Epithelial cell of esophagus (primary cell): ENCODE measurements at places on chromosomes 11 and 22.
A peak's percentile ranks its signal among the peaks of the same experiment; 100 is the strongest.

DNA sequence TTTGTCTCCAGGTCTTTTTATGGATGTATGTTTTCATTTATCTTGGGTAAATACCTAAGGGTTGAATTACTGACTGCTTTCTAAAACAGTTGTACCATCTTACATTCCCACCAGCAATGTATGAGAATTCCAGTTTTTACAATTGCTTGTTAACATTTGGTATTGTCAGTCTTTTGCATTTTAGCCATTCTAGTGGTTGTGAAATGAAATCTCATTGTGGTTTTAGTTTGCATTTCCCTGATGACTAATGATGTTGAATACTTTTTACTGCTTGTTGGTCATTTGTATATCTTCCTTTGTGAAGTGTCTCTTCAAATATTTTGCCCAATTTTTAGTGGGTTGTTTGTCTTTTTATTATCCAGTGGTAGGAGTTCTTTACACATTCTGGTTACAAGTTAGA is 92.8 kb downstream of the ARFGAP2 start:
- peak; percentile 58 for DNase-seq

GRCh38 chr11:132626446-132626845 is 905.9 kb downstream of the OPCML start:
- no peak for DNase-seq

DNA sequence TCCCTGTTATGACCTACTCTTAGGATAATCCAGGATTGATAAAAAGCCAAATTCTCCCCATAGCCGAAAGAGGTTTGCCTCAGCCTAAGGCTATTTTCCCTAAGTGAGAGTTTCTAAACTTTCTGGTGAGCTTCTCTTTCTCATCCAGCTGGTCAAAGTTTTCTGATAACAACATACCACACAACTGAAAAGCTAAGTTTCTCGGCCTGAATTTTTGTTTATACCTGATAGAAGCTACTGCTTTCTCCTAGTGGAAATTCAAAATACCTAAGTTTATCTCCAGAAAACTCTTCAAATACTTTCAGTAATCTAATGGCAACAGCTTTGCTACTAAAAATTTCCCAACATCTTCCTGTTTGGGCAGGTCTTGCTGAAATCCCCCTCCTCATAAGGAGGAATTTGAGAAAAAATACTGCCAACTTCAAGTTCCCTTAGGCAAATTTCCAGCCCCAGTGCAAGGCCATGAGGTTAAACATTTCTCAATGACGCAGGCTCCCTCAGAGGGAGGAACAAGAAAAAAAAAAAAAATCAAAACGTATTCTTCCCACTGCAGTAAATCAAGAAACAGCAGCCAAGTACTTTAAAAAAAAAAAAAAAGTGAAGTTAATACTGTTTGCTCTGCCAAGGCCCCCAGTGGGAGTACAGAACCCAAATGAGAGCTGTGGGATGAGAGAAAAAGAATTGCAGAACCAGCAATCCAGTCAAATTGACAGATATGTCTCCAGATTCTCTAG is 127.0 kb downstream of the MRTFA start:
- DNase-seq = peak; percentile 83

DNA sequence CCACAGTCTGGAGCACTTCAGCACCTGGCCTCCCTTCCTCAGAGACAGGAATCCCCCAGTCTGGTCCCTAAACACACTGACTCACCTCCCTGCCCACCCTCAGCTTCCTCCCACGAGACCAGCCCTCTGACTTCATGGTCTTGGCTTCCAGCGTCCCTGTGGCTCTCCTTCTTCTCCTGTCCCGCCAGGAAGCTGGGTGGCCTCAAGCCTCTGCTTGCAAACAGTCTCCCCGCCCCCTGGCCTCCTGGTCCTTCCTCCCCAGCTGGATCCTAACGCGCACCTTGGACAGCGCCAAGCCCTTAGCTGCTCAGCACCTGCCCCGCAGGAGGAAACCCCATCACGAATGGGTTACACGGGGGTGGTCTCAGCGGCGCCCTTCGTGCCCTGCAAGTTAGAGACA is 4.5 kb downstream of the NCF4 start:
- peak; percentile 57 for DNase-seq

DNA sequence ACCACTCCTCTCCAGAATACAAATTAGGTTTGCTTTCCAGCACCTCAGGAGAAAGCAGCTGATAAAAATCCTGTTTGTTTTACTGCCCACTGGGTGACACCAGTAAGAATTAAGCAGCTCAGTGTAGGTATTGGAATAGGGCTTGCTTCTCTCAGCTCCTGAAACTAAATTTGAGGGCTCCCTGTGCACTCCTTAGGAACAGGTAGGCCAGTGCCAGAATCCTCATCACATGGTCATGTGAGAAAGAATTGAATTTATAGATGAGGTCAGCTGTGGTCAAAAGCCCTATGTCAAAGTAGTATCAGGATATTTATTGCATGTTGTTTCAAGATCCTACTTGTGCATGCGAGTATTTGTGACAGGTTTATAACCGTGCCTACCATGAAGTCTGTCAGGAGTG is 1.0 kb downstream of the PRSS23 start:
- DNase-seq = peak; percentile 24

GRCh38 chr22:45608763-45609180 is 62.9 kb upstream of the ATXN10 start:
- DNase-seq = peak; percentile 80

DNA sequence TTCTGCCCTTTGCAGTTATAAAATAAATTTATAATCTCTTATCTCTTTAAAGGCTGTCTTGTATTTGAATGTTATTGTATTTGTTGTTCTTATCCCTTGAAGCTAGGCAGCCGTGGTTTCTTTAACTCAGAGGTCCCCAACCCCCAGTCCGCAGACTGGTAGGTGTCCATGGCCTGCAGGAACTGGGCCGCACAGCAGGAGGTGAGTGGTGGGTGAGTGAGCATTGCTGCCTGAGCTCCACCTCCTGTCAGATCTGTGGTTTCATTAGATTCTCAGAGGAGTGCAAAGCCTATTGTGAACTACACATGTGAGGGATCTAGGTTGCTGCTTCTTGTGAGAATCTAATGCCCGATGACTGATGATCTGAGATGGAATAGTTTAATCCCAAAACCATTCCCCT is 380.0 kb upstream of the CCDC90B start:
- DNase-seq = no peak

- DNase-seq = peak; percentile 29
Observed at GRCh38 chr11:36509201-36509639, 852 bp downstream of the TRAF6 start.

- DNase-seq = no peak
Observed at GRCh38 chr11:20762116-20762844, 92.9 kb downstream of the NELL1 start.

GRCh38 chr11:68471360-68472340 is 11.1 kb downstream of the PPP6R3 start:
- DNase-seq = peak; percentile 52

GRCh38 chr22:41092847-41093411 is 537 bp downstream of the EP300 start:
- DNase-seq = peak; percentile 37

GRCh38 chr11:63277345-63277943 is 34.0 kb upstream of the SLC22A25 start:
- peak; percentile 16 for DNase-seq

DNA sequence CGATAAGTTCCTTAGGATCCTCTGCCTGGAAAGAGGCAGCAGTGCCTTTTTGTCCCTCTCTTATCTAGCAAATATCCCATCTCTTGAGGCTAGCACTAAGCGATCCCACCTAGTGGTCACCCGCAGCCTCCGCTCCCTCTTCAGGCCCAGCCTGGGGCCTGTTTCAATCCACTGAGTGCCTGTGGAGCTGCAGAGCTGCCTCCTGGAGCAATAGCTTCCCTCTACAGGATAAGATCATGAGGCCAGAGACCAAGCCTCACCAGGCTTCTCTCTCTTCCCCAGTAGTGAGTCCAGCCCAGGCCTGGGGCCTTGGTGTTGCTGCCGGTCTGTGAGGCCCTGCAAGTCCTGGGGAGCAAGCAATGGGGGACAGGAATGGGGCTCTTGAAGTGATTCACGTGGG is 65.8 kb downstream of the SLC22A12 start:
- no peak for DNase-seq

DNA sequence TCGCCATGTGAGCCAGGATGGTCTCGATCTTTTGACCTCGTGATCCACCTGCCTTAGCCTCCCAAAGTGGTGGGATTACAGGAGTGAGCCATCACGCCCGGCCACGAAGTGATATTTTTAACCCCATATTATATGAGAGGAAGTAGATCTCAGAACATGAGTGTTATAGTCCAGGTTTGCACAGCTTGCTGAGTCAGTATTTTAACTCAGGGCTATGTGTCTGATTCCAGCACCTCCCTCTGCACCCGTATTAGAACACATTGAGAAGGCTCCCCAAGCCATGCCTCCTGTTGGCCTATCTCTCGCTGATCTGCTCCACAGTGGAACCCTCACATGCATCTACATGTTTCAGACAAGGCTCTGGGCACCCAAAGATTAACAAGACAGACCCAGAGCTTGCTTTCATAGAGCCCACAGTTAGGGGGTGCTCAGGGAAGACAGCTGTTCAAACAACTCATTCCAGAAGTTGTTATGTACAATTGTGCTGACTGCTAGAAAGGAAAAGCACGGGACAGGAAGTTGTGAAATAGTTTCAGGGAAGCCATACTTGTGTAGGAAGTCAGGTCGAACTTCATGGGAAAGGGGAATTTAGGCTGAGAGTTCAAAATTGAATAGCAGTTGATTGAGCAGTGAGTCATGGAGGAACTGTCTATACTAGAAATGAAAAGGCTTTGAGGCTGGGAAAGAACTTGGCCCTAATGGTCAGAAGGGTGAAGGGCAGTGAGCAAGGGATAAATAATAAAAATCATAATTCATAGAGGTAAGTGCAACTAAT is 49.3 kb upstream of the CLPB start:
- DNase-seq = peak; percentile 80

DNA sequence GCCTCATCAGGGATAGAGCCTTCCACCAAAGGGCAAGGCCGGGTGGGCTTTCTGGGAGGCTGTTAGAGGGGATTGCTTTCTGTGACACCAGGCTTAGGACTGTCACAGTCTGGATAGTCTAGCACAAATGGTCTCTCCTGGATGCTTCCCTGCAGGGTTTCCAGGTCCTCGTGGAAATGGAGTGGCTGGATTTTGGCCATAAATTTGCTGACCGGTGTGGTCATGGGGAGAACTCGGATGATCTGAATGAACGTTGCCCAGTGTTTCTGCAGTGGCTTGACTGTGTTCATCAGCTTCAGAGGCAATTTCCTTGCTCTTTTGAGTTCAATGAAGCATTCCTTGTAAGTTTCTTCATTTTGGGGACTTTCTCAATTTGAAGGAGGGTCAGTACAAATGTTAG is 67.1 kb upstream of the HORMAD2 start:
- no peak for DNase-seq

GRCh38 chr11:15975742-15976141 is 380.6 kb downstream of the SOX6 start:
- DNase-seq = no peak

DNA sequence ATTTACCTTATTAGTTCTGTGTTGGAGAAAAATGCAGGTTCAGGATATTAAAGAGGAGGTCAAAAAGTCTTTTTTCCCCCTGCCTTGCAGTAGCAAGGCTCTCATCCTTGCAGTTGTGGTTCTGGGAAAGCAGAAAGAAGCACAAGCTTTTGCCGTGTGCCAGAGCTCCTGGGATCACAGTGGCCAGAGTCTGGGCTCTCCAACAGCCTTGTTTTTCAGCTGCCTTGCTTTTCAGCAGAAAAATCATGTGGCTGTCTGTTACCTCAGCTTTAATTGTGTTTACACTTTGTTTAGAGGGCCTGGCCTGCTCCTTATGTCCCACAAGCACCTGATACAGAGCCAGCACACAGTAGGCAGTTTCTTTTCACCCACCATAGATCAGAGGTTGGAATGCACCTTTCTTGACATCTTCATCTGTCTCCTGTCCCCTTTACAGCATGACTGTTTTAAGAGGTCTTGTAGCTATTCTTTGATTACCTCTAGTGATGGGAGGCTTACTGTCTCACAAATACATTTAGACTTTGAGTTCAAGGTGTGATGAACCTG is 67.5 kb downstream of the TEAD1 start:
- DNase-seq = no peak

GRCh38 chr22:28442264-28442710 is 237.4 kb downstream of the TTC28 start:
- DNase-seq = peak; percentile 65

- no peak for DNase-seq
Observed at GRCh38 chr22:17198170-17199002, 20.8 kb downstream of the ADA2 start.

GRCh38 chr11:17798253-17798652 is 63.7 kb downstream of the KCNC1 start:
- DNase-seq = peak; percentile 99

DNA sequence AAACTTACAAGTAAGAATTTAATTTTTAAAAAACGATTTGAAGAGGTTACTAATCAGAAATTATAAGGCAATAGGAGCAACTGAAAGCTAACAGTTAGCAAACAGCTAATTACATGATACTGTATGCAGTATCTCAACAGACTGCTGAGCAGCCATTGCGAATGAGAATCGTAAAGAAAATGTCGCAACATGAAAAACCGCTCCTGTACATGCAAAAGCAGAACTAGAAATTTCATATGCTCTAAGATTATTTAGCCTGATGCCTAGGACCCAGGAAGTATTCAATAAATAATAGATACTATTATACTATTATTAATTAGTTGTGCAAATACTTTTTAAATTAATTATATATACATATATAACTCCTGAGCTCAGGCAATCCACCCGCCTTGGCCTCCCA is 48.7 kb upstream of the EP300 start:
- no peak for DNase-seq

DNA sequence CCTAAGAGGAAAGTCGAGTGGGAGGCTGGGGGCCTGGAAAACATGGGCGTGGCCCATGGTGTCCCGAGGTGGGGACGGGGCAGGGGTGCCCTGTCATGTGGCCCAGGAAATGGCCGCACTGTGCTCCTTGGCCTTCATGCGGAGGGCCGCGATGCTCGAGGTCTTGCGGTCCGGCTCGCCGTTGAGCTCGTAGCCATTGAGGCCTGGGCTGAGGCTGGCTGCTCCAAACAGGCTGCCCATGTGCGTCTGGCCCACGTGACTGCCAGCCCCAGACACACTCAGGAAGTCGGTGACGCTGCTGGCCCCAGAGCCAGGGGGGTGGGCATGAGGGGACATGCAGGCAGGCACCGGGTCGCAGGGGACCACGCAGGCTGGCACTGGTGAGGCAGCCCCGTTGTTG is 45.2 kb downstream of the ALX4 start:
- DNase-seq = no peak
